ENCODE measurements at places on chromosomes 4 and X.

DNA sequence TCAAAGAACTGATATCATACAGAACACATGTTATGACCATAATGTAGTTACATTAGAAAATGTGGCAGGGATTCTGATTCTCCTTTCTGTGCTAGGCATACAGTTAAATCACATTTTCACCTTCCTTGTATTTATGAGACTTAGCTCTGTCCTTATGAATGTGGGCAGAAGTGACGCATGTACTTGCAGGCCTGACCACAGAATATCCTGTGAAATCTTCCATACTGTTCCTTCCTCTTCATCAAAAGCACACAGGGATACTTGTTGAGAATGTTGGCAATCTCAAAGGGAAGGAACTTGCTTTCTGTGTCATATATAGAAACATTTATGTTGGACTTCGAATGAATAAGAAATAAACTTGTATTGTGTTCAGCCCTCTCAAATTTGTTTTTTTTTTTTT, 17.2 kb upstream of the MYOZ2 start:
- no peak for DNase-seq

GRCh38 chrX:115047181-115047580, 29.8 kb upstream of the IL13RA2 start:
- DNase-seq, result no peak

- no peak for DNase-seq
Observed at GRCh38 chrX:114611018-114611619, 27.2 kb downstream of the HTR2C start.

DNA sequence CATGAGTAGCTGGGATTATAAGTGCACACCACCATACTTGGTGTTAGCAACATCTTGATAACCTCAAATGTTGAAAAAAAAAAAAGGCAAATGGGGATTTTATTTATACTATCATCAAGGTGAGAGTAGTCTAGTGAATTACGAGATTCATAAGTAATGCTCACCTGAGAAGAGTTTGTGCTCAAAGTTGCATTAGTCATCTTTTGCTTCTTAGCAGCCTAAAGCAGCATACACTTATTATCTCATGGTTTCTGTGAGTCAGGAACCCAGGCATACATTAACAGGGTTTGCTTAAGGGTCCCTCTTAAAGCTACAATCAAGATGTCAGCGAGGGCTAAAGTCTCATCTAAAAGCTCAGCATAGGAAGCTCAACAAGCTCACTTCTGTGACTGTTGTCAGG, 8.2 kb upstream of the EXOSC9 start:
- DNase-seq, result no peak

DNA sequence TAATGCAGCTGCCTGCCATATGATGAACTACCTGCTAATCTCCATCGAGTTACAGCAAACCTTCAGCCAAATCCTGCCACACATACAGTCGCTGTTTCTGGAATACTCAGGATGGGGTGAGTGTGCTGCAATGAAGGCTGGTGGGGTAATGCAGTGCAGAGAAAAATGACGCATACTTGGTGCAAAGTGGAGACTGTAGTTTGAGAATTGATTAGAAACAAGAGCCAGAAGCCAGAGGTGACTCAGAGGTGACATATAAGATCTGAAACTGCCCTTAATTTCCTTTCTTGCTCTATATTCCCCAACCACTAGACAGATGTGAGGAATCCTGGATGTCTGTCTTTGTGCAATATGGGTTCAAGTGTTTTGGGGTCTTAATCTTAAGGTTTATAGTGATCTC, 22.0 kb downstream of the C4orf54 start:
- no peak for DNase-seq

DNA sequence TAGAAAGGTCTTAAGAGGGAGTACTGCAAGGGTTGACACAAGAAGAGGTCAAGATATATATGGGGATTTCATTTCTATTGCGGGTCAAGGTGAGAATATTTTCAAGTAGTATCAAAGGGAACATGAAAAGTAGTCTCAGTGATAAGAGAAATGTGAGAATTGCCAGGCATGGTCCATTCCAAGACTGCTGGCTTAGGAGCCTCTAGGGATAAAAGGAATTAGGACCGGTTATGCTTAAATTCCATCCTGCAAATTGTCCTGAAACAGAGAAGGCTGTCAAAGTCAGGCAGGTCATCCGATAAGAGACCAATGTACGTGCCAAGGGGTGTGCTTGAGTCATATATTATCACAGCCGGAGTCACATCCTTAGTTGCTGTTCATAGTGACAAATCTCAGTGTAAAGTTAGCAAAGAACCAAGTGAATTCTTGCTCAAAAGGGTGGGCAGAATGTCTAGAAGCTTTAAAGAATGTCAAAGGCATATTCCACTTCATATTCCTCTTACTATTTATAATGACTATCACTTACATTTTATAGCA, 133.6 kb downstream of the CBLL2 start:
- DNase-seq, result no peak

- DNase-seq, result no peak
Observed at GRCh38 chrX:67004451-67004850, 365.6 kb upstream of the EDA2R start.

DNA sequence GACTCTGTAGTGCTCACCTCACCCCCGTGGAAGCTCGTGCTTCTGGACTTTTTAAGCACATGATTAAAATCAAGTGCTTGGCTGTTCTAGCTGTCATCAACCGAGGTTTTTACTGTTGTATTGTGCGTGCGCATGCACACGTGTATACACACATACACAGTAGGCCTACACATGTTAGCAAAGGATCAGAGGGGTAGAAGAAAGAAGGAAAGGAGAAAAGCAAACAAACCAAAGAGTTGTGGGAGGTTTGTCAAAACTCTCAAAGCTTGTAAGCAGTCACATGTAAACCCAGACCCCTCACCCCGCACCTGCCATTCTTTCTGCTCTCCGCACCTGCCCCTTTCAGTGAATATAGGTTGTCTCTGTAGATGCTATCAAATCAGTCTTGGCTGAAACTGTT, 311.8 kb downstream of the HS3ST1 start:
- no peak for DNase-seq

- DNase-seq, result no peak
Observed at GRCh38 chr4:56200275-56200674, 187.0 kb downstream of the AASDH start.

- peak; percentile 38 for DNase-seq
Observed at GRCh38 chr4:112516471-112517066, 589 bp upstream of the NEUROG2 start.

- no peak for DNase-seq
Observed at GRCh38 chr4:146442801-146443200, 78.9 kb downstream of the SLC10A7 start.

GRCh38 chr4:186037692-186038658, 31.0 kb upstream of the TLR3 start:
- DNase-seq, result no peak

- no peak for DNase-seq
Observed at GRCh38 chrX:8191022-8191421, 20.0 kb upstream of the VCX2 start.

- no peak for DNase-seq
Observed at GRCh38 chrX:19875050-19875431, 12.4 kb downstream of the SH3KBP1 start.

DNA sequence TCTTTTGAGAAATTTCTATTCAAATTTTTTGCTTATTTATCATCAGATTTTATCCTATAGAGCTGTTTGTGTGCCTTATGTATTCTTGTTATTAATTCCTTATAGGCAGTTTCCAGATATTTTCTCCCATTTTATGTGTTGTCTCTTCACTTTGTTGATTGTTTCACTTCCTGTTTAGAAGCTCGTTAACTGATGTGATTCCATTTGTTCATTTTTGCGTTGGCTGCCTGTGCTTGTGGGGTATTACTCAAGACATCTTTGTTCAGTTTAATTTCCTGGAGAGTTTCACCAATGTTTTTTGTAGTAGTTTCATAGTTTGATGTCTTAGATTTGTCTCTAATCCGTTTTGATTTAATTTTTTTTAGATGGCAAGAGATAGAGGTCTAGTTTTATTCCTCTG, 14.6 kb downstream of the ZNF718 start:
- no peak for DNase-seq

GRCh38 chr4:149095811-149096210, 653.6 kb upstream of the NR3C2 start:
- no peak for DNase-seq

DNA sequence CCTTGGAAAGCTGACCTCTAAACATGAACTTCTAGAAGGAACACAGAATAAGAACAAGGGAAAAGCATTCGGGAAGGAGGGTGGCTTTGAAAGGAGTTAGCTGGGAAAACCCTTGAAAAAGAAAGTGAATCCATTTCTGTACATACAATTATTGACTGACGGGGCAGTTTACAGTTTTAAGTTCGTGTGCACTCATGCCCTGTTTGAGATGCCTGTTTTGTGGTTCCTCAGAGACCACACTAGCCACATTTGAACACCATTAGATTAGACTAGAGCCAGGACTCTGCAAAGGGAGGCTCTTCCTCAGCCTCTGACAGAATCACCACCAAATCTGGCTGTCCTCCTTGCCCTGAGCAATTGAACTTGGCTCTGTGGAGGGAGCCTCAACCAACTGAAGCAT, 158.3 kb downstream of the PALLD start:
- no peak for DNase-seq

DNA sequence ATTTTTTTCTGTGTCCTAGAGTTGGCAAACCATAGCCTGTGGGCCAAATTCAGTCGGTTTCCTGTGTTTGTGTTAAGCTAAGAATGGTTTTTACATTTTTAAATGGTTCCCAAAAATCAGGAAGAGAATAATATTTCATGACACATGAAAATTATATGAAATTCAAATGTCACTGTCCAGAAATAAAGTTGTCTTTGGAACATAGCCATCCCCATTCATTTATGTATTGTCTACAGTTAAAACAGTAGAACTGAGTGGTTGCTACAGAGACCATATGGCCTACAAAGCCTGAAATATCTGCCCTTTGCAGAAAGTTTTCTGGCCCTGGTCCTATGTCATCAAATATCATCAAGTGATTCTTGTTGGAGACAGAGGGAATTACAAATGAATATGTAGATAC, 15.5 kb downstream of the FRMPD4 start:
- DNase-seq, result no peak

DNA sequence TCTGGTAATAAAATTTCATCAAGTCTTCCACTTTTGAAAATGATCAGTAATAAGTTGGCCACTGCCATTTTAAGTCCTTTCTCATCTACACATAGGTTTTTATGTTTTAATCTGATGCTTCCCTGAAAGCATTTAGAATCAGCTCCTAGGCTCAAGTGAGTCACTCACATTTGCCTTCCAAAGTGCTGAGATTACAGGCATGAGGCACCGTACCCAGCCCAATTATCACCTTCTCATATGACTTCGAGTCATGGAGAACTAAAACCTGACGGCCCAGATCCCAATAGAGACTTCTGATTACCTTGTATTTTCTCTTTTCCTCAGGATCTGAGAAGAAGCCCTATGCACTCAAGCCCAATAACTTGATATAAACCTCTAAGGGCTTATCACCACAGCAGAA, 140.8 kb downstream of the OPHN1 start:
- DNase-seq, result no peak

DNA sequence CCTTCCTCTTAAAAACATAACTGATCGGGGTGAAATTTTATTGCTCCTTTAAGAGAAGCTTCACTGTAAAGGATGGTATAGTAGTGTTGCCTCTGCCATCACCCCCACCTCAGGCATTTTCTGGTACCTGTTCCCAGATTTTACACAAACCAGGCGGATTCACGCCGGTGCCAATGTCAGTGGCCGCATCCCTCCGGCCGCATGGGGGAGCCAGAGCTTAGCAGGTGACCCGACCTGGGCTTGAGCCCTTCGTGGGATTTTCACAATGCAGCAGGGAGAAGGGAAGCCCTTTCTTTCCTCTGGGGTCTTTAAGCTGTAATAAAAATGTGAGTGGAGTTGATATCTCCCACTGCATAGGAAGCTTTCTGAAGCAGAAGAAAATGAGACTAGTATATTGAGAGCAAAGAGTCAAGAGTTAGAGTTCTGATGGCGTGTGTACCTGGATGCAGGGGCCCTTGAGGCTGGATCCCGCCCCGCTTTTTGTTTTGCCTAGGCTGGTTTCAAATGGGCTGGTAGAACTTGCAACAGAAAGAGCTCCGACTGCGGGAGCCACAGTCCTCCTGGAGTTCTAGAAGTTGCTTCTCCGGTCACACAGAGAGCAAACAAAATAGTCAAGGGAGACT, 59.4 kb downstream of the POLR2B start:
- peak; percentile 56 for DNase-seq

DNA sequence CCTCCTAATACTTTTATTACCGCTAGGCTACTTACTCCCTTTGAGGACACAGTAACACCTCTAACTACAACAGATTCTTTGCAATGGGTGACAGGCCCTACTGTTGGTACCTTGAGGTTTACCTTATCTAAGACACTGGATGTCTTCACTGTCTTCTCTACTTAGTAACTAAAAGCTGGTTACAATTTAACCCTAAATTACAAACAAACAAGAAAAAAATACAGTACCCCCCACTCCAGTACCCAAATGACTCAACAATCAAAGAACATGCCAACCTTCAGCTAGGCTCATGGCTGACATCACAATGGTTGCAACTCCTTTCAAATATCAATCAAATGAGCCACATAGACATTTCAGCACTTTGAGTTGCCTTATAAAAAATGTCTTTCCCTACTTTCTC, 198.0 kb downstream of the GUCY2F start:
- no peak for DNase-seq

GRCh38 chr4:124018383-124019317, 622.1 kb downstream of the SPRY1 start:
- no peak for DNase-seq

DNA sequence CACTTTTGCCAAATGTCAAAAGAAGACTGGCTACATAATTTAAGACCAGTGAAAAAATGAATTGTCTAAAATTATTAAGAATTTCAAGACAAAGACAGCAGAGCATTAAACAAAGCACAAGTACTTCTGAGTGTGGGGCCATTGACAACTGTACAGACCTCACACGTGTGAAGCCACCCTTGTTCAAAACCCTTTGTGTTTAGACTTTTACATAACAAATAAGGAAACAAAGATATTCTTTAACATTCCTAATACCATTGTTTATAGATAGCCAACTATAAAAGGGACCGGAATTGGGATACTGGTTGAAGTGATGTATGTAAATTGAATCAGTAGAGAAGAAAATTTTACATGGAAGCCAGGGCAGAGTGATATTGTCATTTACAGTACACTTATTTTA, 624.2 kb downstream of the PCDH18 start:
- DNase-seq, result no peak

- no peak for DNase-seq
Observed at GRCh38 chrX:99308302-99308701, 1101.8 kb downstream of the PCDH19 start.

- DNase-seq, result no peak
Observed at GRCh38 chr4:125313989-125314667, 627 bp upstream of the FAT4 start.

GRCh38 chr4:163372029-163372428, 28.3 kb downstream of the NPY5R start:
- no peak for DNase-seq

GRCh38 chr4:111283066-111283677, 660.3 kb upstream of the PITX2 start:
- peak; percentile 71 for DNase-seq

DNA sequence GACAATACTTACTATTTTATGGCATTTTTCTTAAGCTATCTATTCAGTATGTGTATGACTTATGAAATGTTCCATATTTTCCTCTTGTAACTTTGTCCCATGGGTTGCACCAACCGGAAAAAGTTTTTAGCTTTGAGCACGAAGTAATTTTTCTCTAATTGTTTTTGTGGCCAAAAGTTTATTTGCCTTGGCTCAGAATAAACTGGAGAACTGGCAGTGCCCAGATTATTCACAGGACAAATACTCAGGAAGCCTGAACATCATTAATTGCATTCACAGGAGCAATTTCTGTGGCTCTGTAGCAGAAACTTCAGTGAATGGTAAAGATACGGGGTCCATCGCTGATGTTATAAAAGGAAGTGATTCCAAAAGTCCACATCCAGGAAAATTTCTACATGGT, 184.5 kb downstream of the ARHGAP10 start:
- no peak for DNase-seq

- DNase-seq, result no peak
Observed at GRCh38 chr4:153595894-153596601, 88.0 kb upstream of the TLR2 start.
